Calu3 (cell line): ENCODE measurements at places on chromosomes 6 and 20. TPM values are rescaled to one million over a fixed set of nuclear protein-coding genes. Genes with fewer than 3 reads are reported as not detected.

DNA sequence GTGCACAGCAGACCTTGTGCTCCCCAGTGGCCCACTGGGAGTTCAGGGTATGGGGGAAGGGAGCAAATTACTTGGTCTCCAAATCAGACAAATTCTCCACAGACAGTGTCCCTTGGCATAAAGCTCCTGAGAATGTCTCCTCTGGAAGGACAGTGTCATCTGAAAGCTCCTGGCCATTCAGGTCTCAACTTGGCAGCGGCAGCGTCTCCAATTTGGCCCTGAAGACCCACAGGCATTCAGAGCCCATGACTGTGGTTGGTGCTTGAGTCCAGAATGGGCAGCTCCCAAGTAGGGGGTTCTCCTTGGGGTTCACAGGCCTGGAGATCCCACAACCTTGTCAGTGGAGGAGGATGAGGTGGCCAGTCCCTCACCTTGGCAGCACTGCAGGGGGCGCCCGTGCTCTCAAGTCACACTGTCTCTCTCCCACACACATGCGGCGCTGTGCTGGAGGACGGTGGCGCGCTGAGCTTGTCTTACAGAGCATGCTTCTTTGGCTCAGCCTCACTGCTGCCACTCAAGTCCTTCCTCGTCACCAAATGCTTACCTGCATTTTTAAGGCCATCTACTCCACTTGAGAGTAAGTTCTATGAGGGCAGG is 20.7 kb downstream of the DYNLRB1 start:
- no peaks in the 10 kb centered on the region for H3K27me3 ChIP-seq
- no peak for DNase-seq
- peaks cover 6% of the 10 kb centered on the region for H3K4me1 ChIP-seq
- no peak overlapping the region for H3K4me3 ChIP-seq

Gene PRRT1
- total RNA-seq = 1.7 and 2.9 TPM in 2 replicates

GRCh38 chr6:63964366-63964765 is 328.8 kb downstream of the PHF3 start:
- no peak overlapping the region for H3K27ac ChIP-seq
- no peaks in the 10 kb centered on the region for H3K27me3 ChIP-seq
- H3K36me3 ChIP-seq = no peaks in the 10 kb centered on the region
- H3K4me3 ChIP-seq = no peak overlapping the region

DNA sequence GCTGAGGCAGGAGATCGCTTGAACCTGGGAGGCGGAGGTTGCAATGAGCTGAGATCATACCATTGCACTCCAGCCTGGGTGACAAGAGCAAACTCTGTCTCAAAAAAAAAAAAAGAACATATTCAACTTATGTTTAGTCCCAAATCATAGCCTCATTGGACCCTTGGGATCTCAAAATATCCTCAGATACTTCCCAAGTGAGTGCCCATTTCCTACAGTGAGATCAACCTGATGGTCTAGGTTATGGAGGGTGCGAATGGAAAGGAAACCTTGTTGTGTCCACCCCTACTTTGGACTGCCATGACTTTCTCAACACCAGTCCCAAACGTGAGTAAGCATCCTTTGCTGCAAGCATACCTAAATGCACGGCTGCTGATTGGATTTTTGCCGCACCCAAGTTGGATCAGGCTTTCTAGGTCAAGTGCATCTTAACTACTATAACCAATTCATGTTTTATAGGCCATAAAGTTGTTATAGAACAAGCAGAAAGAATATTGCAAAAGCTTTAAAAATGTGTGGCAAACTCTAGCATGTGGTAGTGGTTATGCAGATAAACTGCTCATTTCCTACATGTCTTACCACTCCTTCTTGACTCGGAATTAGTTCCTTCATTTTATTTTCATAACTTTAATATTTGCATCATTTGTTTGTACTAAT is 131.2 kb downstream of the PLEKHG1 start:
- no peak overlapping the region for H3K4me3 ChIP-seq
- DNase-seq = no peak

- no peak overlapping the region for H3K4me3 ChIP-seq
- DNase-seq = no peak
- H3K27me3 ChIP-seq = no peaks in the 10 kb centered on the region
- no peak overlapping the region for H3K27ac ChIP-seq
These were observed 564.9 kb upstream of the CITED2 start for GRCh38 chr6:139939189-139939979.

GRCh38 chr6:113120582-113121285 is 736.4 kb upstream of the MARCKS start:
- peak overlapping the region; percentile 13 for H3K4me3 ChIP-seq
- H3K36me3 ChIP-seq = no peaks in the 10 kb centered on the region
- DNase-seq = peak; percentile 45
- H3K27ac ChIP-seq = peak overlapping the region; percentile 37
- peaks cover 30% of the 10 kb centered on the region for H3K4me1 ChIP-seq

- H3K27me3 ChIP-seq = peaks cover 1% of the 10 kb centered on the region
- no peak for DNase-seq
- H3K4me3 ChIP-seq = no peak within 1 kb of the TSS
These were observed at the start of gene ENPP3 for GRCh38 chr6:131636880-131637792. ENPP3 (plus strand) TSS chr6:131637302; CDS start chr6:131637385, 83 bp downstream.

Gene CNBD2
- 5.0 and 5.6 TPM in 2 replicates for total RNA-seq
